ENCODE measurements at places on chromosomes 13 and 19.
A peak's percentile ranks its signal among the peaks of the same experiment; 100 is the strongest.

DNA sequence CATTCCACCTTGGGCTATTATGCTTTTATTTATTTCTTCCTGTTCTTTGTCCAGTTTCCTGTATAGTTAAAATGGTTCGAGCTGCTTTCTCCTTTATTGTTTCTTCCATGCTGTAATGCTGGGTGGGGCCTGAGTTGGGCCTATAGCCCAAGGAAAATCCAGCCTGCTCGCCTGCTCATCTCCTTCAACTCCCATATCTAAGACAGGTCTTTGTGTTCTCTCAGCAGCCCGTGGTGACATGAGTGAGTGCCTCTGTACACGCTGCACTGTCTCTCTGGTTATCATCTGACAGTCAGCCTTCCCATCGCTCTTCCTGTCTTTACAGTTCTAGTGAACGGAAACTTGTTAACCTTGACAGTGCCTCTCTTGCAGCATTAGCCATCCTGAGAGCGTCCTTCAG lies 221.9 kb upstream of the SLC10A2 start:
- no peak overlapping the region for H3K4me3 ChIP-seq
- no peaks in the 10 kb centered on the region for H3K27me3 ChIP-seq
- no peak for DNase-seq
- H3K27ac ChIP-seq = no peak overlapping the region
- H3K4me1 ChIP-seq = no peaks in the 10 kb centered on the region
- H3K36me3 ChIP-seq = no peaks in the 10 kb centered on the region

- peaks cover 7% of the 10 kb centered on the region for H3K4me1 ChIP-seq
- H3K36me3 ChIP-seq = no peaks in the 10 kb centered on the region
- peaks cover 45% of the 10 kb centered on the region for H3K27me3 ChIP-seq
- H3K27ac ChIP-seq = no peak overlapping the region
- peak; percentile 82 for DNase-seq
- no peak overlapping the region for H3K4me3 ChIP-seq
Measured at GRCh38 chr19:7506385-7507328, 9.2 kb upstream of the ZNF358 start.

GRCh38 chr13:96781141-96781540 lies 213.1 kb downstream of the OXGR1 start:
- no peak overlapping the region for H3K4me3 ChIP-seq
- DNase-seq = peak; percentile 16
- no peak overlapping the region for H3K27ac ChIP-seq
- H3K27me3 ChIP-seq = no peaks in the 10 kb centered on the region

DNA sequence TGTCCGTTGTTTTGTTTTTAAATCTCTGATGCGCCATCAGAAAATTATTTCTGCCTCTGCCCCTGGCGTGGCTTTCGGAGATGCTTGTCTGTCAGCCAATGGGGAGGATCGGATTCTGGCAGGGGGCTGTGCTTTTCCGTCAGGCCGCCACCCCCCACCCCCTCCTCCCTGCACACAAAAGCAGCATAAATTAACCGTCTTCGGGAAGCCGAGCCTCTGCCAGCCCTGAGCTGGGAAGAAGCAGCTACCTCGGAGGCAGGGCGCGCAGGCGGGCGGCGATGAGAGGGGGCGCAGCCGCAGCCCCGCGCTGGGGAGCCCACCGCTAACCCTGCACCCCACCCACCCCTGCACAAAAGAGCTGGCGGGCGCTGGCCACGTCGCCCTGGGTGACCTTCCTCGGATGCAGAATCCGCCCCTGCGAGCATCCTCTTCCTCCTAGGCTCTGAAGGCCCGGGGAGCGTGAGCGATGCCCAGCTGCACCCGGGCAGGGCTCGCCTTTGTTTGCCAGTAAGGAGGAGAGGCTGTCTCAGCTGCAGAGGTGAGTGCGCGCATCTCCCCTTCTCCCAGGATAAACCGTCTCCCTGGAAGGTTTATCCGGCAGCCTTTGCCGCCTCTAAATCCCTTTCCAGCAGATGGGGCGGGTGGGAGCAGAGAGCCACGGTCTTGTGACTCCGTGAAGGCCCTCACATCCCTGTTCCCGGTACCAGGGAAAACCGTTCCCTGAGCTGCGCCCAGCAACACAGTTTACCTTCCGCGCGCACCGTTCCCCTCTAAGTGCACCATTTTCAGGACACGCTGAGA lies at the start of gene ATCAY:
Gene ATCAY (plus strand): TSS at position 215 of the 801 bp plus-strand sequence. CDS start 5,083 bp downstream, outside the sequence.
- no peak within 1 kb of the TSS for H3K27ac ChIP-seq
- peaks cover 71% of the 10 kb centered on the region for H3K27me3 ChIP-seq
- no peaks in the 10 kb centered on the region for H3K4me1 ChIP-seq
- no peaks in the 10 kb centered on the region for H3K36me3 ChIP-seq
- DNase-seq = no peak

DNA sequence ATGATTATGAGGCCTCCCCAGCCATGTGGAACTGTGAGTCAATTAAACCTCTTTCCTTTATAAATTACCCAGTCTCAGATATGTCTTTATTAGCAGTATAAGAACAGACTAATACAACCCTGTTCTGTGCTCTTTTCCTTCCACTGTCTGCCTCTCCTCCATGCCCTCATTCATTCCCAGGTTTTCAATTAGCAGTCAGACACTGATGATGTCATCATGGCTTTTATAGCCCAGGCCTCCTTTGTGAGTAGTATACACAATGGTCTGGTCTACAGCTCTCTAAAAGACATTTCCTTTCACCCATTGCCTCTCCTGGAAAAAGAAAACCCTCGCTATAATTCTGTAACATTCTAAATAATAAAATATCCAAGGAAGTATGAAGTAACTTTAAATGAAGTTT lies 25.5 kb downstream of the FGF14 start:
- no peaks in the 10 kb centered on the region for H3K4me1 ChIP-seq
- H3K4me3 ChIP-seq = no peak overlapping the region
- H3K27me3 ChIP-seq = no peaks in the 10 kb centered on the region
- DNase-seq = no peak
- H3K27ac ChIP-seq = no peak overlapping the region
- no peaks in the 10 kb centered on the region for H3K36me3 ChIP-seq

DNA sequence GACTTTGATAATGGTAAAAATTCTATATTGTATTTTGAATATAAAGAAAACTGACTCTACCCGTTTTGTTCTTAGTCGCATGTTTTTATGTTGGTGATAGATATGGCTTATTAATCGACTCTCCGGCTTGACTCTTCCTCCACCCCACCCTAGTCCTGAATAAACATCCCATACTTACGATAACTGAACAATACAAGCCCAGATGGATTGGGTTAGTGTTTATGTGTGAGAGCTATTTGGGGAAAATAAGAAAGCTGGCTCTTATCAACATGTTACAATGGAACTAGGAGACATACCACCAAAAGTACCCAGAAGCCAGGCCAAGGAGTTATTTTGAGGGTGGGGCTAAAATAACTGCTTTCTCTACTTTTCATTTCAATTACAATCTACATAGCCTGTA lies 796.3 kb downstream of the DIAPH3 start:
- H3K36me3 ChIP-seq = no peaks in the 10 kb centered on the region
- DNase-seq = no peak
- no peaks in the 10 kb centered on the region for H3K27me3 ChIP-seq

GRCh38 chr19:17954401-17954800 lies 12.5 kb upstream of the KCNN1 start:
- no peak overlapping the region for H3K4me3 ChIP-seq
- H3K27me3 ChIP-seq = peaks cover 84% of the 10 kb centered on the region
- no peaks in the 10 kb centered on the region for H3K4me1 ChIP-seq
- DNase-seq = no peak
- no peak overlapping the region for H3K27ac ChIP-seq

GRCh38 chr19:12133069-12133468 lies 7.1 kb downstream of the ZNF20 start:
- H3K27ac ChIP-seq = no peak overlapping the region
- no peaks in the 10 kb centered on the region for H3K27me3 ChIP-seq
- no peak overlapping the region for H3K4me3 ChIP-seq
- peaks cover 75% of the 10 kb centered on the region for H3K36me3 ChIP-seq

GRCh38 chr13:79880818-79881217 lies 399.9 kb downstream of the NDFIP2 start:
- H3K27me3 ChIP-seq = no peaks in the 10 kb centered on the region
- no peak overlapping the region for H3K27ac ChIP-seq
- no peaks in the 10 kb centered on the region for H3K4me1 ChIP-seq
- DNase-seq = no peak
- H3K36me3 ChIP-seq = no peaks in the 10 kb centered on the region

GRCh38 chr19:12400633-12401502 lies at the start of gene ZNF799:
TSS of gene ZNF799 (minus strand) at chr19:12401271. CDS start at chr19:12401070, 201 bp downstream.
- peaks cover 4% of the 10 kb centered on the region for H3K4me1 ChIP-seq
- peak within 1 kb of the TSS; percentile 77 for H3K4me3 ChIP-seq

DNA sequence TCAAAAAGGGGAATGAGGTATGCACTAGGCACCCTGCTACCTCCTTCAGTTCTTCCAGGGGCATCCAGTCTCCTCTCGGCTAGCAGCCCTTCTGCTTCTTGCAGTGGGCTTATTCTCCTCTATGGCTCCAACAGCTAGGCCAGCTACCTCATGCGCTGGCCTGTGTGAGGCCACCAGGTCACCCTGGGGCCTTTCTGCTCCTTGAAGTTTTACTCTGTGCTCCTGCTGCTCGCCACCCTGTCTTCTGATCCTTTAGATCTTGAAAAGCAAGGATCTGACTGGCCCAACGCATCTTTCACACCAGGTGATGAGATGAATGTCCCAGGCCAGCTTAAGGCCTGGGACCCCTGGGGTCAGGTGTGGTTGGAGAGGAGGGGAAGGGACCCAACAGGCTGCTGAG lies 66.2 kb downstream of the RUBCNL start:
- H3K4me1 ChIP-seq = no peaks in the 10 kb centered on the region
- H3K4me3 ChIP-seq = no peak overlapping the region
- no peak overlapping the region for H3K27ac ChIP-seq
- no peaks in the 10 kb centered on the region for H3K27me3 ChIP-seq
- no peak for DNase-seq
- no peaks in the 10 kb centered on the region for H3K36me3 ChIP-seq

DNA sequence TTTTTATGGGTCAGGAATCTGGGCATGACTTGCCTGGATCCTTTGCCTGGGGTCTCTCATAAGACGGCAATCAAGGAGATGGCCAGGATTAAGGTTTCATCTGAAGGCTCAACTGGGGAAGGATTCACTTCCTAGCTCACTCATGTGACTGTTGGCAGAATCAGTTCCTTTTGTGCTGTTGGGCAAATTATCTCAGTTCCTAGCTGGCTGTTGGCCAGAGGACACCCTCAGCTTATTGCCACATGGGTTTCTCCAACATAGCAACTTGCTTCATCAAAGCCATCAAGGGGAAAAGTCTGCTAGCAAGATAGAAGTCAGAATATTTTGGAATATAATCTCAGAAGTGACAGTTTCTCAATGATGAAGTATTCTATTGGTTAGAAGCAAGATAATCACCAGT lies 12.2 kb upstream of the EVI5L start:
- H3K36me3 ChIP-seq = no peaks in the 10 kb centered on the region
- H3K4me1 ChIP-seq = no peaks in the 10 kb centered on the region
- H3K27me3 ChIP-seq = no peaks in the 10 kb centered on the region
- no peak overlapping the region for H3K4me3 ChIP-seq

- peak within 1 kb of the TSS; percentile 98 for H3K27ac ChIP-seq
- H3K36me3 ChIP-seq = no peaks in the 10 kb centered on the region
- H3K4me1 ChIP-seq = peaks cover 35% of the 10 kb centered on the region
- no peak for DNase-seq
Measured at GRCh38 chr19:1941146-1942077, at the start of gene CSNK1G2. TSS of gene CSNK1G2 (plus strand) at chr19:1941172. CDS start at chr19:1969773, 28,601 bp downstream.

- H3K36me3 ChIP-seq = peaks cover 42% of the 10 kb centered on the region
- no peak for DNase-seq
- H3K4me1 ChIP-seq = no peaks in the 10 kb centered on the region
- no peak overlapping the region for H3K4me3 ChIP-seq
- no peak overlapping the region for H3K27ac ChIP-seq
Measured at GRCh38 chr19:46723023-46723461, 6.1 kb upstream of the PRKD2 start.

Measured in tibial nerve (tissue), 4 donors.